T-helper 22 cell (primary cell): ENCODE measurements at places on chromosomes 12 and 14.

DNA sequence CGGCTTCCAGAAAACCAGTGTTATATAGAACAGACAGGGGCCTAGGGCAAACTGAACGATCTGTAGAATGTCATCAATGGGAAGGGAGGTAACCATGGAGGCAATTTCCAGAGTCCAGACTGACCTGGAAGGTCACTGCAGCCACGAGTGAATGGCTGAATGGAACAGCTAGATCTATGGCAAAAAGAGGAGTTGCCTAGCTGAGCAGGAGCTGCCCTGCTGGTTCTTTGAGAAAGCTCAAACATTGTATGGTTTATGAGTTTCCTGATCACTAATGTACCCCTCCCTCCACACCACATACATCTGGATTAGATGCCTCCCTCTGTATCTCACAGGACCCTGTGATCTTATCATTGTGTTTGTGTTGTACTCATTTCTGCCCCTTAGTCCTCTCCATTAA lies 1.0 kb upstream of the RERG start:
- DNase-seq, result no peak

DNA sequence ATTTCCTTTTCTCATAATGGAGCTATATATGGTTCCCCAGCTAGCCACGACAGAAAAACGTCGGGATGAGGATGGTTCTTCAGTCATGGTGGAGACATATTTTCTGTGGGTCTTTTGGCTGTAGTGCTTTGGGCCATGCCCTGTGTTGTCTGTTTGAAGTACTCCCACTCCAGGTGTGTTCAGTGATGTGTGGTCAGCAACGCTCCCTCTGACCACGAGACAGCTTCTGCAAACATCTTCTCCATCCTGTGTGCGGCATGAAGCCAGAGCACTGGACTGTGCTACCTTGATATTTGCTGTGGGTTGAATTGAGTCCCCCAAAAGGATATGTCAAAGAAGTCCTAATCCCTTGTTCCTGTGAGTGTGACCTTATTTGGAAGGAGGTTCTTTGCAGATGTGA lies 931.2 kb downstream of the NRXN3 start:
- no peak for DNase-seq

DNA sequence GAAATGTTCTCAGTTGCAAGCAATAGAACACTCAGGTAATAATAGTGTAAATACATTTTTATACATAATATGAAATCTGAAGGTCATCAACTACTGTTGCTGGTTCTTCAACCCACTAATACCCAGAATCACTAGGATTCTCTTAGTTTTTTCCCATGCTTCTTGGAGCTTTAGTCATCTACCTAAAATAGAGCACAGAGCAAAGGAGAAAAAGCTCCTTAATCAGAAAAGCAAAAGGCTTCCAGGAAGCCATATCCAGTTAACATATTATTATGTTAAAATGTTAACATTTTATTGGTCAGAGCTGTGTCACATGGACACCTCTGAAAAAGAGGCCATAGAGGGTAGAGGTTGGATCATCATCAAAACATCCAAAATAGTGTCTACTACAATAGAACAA lies 57.0 kb downstream of the CCER1 start:
- no peak for DNase-seq

DNA sequence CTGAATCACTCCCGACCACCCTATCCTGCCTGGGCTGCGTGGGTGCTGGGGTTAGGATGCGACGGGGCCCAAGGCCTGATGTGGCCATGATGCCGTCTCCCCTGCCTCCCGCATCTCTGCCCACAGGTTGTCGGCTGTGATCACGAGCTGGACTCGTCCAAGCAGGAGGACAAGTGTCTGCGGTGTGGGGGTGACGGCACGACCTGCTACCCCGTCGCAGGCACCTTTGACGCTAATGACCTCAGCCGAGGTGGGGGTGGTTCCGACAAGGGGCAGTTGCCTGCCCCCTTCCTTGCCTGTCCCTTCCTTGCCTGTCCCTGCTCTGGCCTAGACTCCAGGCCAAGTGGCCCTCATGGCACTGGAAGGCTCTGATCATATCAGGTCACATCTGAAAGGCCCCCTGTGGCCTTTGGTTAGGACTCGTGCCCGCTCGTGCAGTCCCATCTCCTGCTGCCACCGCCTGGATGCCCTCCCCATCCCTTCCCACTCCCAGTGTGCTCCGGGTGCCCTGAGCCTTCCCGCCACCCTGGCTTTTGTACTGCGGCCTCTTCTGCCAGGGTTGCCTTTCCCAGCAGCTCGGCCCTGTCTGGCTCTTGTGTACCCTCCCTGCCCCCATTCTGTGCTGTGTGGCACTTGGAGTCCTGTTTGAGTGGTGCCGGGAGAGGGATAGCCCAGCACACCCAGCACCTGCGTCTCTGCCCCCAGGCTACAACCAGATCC lies 13.6 kb downstream of the PAPLN start:
- no peak for DNase-seq
